ENCODE measurements at places on chromosomes 1 and 21. TPM values are rescaled to one million over a fixed set of nuclear protein-coding genes. Genes with fewer than 3 reads are reported as not detected.
A peak's percentile ranks its signal among the peaks of the same experiment; 100 is the strongest.

OR2T11 gene
- not detected for total RNA-seq

SLX9 gene
- total RNA-seq: 25.6 TPM

MRPL37 gene
- total RNA-seq: 111 TPM

AMPD1 gene
- not detected for total RNA-seq

GRCh38 chr1:194846488-194846887 lies 1660.1 kb upstream of the B3GALT2 start:
- no peak for DNase-seq

MRPL9 gene
- total RNA-seq: 62.1 TPM

DNA sequence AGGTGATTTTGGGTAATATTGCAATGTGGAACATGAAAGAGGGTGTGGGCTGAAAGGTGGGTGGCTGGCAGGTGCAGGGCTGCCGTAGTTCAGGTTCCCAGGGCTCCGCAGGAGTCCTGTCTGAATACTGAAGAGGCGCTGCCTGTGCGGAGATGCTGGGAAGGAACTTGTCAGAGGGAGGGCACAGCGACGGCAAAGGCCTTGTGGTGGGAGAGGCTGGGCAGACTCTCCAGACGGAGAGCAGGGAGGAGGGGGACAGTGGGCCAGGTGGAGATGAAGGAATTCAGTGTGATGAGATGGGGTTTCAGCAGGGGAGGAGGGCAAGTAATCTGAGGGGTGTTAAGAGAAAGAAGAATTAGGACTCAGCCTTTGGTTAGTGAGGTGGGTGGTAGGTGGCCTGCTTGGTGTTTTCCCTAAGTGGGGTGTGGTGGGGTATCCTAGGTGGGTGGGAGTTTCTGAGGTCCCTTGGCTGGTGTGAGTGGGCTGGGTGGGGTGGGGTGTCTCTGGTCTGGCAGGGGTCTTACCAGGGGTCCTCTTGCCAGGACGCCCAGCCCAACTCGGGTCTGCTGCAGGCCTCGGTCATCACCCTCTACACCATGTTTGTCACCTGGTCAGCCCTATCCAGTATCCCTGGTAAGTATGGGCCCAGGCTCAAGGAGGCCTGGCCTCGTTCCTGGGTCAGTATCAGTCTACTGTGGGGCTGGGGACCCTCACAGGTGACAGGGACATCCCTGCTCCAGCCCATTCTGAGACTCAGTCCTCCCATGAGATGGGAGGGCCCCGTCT lies 15.6 kb downstream of the SERINC2 start:
- DNase-seq: no peak

GRCh38 chr1:115671176-115671934 lies 29.6 kb downstream of the VANGL1 start:
- DNase-seq: no peak

FMOD gene
- total RNA-seq: 12.1 TPM

DNA sequence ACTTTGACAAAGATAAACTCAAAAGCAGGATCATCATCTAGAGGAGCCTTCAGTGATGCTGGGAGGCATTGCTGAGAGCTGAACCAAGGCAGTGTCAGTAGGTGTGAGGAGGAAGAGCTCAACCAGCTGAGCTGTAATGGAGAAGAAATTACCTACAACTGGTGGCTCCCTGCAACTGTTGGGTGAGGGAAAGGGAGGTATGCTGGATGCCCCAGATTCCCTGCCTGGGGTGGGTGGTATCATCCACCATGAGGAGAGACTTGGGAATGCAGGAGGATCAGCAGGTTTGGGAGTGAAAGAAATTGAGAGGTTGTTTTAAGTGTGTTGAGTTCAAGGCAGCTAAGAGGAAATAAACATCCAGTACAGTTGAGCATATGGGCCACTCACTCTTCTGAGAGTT lies 199.8 kb downstream of the DNM3 start:
- DNase-seq: no peak

MYCBP gene
- total RNA-seq: 15.4 TPM

GRHL3 gene
- total RNA-seq: not detected

- peak; percentile 91 for DNase-seq
Measured at GRCh38 chr1:232853994-232854797, 49.0 kb downstream of the MAP10 start.

KRTAP10-6 gene
- not detected for total RNA-seq

All from GM23248 (cell line).